Cerebellum (tissue), 4 donors: ENCODE measurements at places on chromosomes 2 and 18.

- no peak for DNase-seq
Measured at GRCh38 chr18:36757991-36758390, 70.8 kb downstream of the TPGS2 start.

DNA sequence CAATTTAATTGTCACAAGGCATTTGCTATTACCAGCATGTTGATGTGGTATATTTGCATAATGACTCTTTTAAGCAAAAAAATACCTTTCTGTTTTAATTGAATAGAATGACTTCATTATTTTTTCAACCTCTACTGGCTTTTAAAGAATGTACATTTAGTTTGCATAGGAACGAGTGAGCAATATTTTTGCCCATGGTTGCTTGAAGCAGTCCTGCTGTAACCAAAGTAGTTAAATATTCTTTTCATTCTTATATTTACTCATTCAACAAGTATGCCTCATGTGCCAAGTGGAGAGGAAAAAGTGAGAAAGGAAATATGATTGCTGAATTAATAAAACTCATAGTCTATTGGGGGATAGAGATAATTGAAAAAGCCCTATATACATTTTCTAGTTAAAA lies 184.7 kb downstream of the DSEL start:
- DNase-seq: no peak

- no peak for DNase-seq
Measured at GRCh38 chr2:148540022-148540421, 104.5 kb upstream of the EPC2 start.

DNA sequence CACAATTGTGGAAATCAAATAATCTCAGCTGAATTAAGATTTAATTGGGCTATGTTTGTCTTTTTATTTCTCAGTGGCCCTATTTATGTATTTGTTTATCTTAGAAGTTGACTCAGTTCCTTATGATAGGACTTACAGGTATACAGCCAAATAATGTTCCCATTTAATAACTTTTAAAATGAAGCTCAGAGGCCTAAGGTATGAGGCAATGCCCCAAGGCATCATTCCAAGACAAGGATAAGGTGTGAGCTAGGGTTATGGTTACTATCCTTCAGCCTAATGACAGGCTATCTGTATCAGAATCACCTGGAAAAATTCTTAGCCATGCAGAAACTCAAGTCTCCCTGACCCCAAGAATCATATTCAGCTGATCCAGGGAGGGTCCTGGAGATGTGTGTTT lies 7.4 kb upstream of the NRBP1 start:
- DNase-seq: no peak

- no peak for DNase-seq
Measured at GRCh38 chr18:74006143-74006542, 141.5 kb downstream of the FBXO15 start.

DNA sequence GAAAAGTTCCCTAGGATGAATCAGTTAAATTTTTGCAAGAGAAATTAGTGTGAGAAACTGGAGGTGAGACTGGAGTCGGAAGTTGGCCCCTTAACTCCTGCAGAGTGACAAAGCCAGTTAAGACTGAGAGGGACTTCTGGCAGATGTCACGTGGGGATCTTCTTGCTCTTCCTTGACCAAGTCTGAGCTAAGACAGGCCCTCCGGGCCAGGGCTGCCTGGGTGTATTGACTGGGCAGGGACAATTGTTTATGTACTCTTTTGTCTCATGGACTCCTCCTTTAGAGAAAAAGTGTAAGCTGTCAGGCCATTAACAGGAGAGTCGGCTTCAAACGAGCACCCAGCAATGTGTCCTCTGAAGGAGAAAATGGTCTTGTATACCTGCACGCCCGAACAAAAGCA lies 48.6 kb upstream of the RALBP1 start:
- DNase-seq: no peak

DNA sequence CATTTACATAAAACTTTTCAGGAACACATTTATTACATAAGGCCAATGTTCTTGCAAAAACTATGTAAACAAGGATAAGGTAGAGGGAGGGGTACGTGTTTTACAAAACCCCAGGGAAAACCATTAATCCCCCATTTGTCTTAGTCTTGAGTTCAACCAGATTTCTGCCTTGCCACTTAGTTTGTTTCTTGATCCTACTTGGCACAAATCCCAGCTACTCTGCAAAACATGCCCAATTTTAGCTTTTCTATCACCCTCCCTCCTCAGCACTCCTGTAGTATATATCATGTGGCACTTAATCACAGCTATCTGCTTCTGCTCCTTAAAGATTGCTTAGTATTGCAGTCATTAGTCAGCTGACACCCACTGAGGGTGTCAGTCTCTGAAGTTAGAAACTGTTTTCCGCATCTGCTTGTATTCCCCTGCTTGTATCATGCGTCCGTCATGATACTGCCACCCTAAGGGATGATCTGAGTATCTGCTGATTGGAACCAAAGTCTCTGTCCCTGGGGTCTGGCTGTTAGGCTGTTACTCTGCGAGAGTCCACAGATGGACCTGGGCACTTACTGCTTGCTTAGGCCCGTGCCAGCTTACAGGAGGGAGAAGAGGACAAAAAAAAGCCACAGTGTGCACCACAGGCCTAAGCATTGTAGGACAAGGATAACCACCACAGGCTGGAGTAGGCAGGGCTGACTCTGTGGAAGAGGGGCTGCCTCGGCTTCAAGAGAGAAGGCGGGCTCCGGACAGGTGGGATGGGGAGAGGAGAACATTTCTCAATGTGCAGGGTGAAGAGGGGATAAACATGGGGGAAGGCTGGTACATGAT lies 82.2 kb downstream of the EPAS1 start:
- no peak for DNase-seq

DNA sequence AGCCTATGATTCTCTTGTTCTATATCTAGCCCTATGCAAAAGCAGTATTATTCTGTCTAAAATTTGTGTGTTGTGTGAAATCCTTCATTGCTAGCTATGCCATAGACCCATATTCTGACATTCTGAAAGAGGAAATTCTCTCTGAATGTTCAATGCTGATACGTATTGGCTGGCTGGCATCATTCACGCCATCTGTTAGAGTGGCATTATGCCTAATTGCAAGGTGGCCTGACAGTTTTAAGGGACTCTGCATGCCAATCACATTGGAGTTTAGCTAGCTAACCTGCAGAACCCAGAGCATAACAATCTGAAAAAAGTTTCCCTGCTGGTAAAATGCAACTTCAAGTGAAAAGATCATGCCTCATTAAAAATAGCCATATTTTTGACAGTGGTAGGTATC lies 316.0 kb downstream of the SOX11 start:
- DNase-seq: peak; percentile 56

DNA sequence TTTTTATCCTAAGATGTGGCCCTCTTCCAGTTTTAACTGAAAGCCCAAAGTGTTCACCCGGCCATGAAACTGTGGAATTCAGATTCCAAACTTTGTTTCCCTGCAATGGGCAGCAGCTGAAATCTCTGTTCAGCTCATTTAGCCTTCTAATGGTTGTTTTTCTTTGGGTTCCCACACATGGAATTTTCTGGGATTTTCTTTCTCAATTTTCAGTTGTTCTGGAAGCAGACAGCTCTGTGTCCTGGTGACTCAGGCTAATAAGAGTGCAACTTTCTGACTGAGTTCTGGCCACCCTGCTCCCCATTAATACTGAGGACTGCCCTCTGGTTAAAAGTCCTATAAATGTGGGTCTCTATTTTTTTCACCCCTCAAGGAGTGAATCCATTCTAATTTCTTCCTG lies 78.5 kb downstream of the PMS1 start:
- no peak for DNase-seq

DNA sequence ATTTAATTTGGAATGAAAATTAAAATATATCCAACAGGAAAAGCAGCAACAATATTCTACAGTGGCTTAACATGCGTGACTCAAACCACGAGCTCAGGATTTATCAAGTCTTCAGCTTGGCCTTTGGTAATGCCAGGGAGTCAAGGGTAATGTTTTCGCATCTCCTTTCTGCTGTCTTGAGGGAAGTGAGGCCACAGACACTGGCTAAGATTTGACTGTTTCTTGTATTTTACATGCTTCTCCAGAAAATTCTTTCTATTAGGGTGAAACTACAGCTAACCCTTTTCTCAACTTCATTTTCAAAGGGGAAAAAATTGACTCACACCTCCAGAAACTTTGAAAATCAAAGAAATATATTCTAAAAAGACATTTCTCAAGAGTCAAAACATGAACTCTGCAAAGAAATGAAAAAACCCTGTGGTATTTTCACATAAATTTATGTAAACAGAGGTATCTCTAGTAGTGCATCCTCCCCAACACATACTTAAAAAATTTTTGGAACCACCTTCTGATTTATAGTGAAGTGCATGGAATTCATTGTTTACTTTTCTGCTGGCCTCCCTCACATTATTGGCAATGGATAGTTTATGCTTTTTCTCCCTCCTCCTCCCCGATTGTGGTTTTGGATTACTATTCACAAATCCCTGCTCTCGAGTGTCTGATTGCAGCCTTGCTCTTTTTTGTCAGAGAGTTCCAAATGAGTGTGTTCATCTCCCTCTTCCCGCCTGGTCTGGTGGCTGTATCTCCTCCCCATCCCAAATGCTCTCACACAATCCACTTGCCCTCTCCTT lies 48.7 kb downstream of the DPP4 start:
- DNase-seq: no peak

- DNase-seq: no peak
Measured at GRCh38 chr18:67600181-67601180, 84.0 kb upstream of the DSEL start.

DNA sequence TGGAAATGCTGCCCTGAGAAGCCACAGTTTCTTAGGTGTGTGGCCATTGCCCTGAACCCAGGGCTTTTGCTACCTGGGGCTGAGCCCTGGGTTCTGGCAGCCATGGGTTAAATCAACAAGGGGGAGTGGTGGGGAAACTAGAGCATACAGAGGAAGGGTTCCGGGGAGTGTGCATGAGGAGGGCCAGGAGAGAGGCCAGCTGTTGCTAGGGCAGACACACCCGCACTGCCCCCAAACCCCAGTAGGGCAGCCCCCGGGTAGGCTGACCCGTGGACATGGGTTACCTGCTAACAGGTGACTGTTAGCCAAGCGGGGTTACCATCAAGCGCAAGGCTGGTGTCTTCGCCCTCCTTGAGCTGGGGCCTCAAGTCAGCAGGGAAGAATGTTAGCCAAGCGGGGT lies 14.8 kb upstream of the ARHGEF4 start:
- no peak for DNase-seq

DNA sequence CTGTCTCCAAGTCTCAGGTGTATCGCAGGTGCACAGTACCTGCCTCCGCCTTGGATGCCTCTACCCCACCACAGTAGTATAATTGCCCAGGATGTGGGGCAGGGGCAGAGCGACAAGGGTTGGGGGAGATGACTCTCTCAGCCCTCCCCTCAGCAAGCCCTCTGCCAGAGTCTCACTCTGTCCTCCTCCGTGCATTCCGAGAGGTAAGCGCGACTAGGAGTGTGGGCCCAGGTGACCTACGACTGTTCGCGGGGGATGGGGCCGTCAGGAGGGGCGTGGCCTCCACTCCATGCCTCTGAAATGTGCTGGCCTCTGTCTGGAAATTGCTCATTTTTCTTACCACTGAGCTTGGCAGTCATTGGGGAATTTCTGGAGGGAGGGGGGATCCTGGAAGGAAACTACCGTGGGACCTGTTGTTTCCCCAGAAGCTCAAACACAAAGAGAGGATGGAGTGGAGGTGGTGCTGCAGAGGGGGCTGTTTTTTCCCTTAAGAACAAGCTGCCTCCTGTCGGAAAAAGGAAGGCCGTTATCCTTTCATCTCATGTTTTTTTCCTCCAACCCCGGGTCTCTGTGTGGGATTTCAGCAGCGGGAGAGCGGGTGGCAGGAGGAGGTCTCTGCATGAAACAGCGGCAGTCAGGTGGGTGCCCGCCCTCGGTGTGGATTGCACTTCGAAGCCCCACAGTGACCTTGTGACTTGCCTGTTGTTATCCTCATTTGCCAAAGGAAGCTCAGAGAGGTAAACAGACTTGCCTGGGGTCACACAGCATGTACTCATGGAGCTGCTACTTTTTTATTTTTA lies 13.0 kb upstream of the RALB start:
- DNase-seq: no peak

DNA sequence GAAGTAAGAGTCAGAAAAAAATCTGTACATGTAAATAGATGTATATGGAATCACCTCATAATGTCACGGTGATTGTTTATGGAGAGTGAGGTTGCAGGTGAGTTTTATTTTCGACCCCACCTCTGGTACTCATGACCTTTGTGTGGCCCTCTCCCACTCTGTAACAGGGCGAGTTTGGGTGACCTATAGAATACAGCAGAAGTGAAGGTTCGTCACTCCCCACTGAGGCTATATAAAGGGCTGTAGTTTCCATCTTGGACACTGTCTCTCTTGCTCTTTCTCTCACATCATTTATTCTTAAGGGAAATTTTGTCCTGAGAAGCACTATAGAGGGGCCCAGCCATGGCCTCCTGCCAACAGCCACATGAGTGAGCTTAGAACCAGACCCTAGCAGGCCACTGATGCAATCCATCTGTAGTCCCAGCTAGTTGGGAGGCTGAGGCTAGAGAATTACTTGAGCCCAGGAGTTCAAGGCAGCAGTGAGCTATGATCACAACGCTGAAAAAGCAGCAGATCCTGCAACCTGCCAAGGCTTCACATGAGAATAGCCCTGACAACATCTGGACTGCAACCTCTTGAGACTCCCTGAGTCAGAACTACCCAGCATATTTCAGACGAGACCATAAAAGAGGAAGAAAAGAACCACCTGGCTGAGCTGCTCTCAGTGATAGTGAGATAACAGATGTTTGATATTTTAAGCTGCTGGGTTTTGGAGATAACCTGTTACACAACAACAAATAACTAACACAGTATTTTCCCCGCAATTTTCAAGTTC lies 74.3 kb upstream of the SLC1A4 start:
- no peak for DNase-seq

DNA sequence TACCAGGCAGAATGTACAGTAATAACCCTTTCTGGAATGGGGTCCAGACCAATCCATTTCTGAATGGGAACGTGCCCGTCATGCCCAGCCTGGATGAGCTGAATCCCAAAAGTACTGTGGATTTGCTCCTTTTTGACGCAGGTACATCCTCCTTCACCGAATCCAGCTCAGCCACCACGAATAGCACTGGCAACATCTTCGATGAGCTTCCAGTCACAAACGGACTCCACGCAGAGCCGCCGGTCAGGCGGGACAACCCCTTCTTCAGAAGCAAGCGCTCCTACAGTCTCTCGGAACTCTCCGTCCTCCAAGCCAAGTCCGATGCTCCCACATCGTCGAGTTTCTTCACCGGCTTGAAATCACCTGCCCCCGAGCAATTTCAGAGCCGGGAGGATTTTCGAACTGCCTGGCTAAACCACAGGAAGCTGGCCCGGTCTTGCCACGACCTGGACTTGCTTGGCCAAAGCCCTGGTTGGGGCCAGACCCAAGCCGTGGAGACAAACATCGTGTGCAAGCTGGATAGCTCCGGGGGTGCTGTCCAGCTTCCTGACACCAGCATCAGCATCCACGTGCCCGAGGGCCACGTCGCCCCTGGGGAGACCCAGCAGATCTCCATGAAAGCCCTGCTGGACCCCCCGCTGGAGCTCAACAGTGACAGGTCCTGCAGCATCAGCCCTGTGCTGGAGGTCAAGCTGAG lies 89.6 kb downstream of the SH3BP4 start:
- DNase-seq: no peak
